Progenitor cell of endocrine pancreas (in vitro differentiated cells): ENCODE measurements at places on chromosomes 2 and 18. TPM values are rescaled to one million over a fixed set of nuclear protein-coding genes. Genes with fewer than 3 reads are reported as not detected.

Gene SERPINB7
- total RNA-seq = not detected in 2 replicates

Gene RPRM
- 2.4 and 3.1 TPM in 2 replicates for total RNA-seq

Gene ACADL
- 0.38 and 0.55 TPM in 2 replicates for total RNA-seq

Gene ZSWIM2
- total RNA-seq = not detected in 2 replicates

Gene ARHGAP15
- total RNA-seq = not detected in 2 replicates

Gene SLC35F5
- total RNA-seq = 52.0 and 56.7 TPM in 2 replicates

Gene GKN1
- total RNA-seq = not detected in 2 replicates

Gene ALK
- 0.11 TPM in 1 of 2 replicates, not detected in the other for total RNA-seq

Gene SMAD2
- total RNA-seq = 140 and 145 TPM in 2 replicates

Gene CFAP65
- total RNA-seq = 0.65 and 0.67 TPM in 2 replicates

Gene NPAS2
- 0.84 and 1.00 TPM in 2 replicates for total RNA-seq

Gene WDR54
- 28.1 and 30.2 TPM in 2 replicates for total RNA-seq

Gene CPO
- 0.24 TPM in 1 of 2 replicates, not detected in the other for total RNA-seq

Gene PIGN
- 34.9 and 35.9 TPM in 2 replicates for total RNA-seq

Gene SLC23A3
- 1.7 and 2.8 TPM in 2 replicates for total RNA-seq

Gene DLGAP1
- 16.7 and 18.3 TPM in 2 replicates for total RNA-seq
